Right renal pelvis (tissue), 4 donors: ENCODE measurements at places on chromosomes 4 and X.

- no peak for DNase-seq
These were observed 27.6 kb downstream of the NUDT6 start for GRCh38 chr4:122894827-122895226.

GRCh38 chr4:139966383-139966782 is 187.6 kb downstream of the MAML3 start:
- no peak for DNase-seq

DNA sequence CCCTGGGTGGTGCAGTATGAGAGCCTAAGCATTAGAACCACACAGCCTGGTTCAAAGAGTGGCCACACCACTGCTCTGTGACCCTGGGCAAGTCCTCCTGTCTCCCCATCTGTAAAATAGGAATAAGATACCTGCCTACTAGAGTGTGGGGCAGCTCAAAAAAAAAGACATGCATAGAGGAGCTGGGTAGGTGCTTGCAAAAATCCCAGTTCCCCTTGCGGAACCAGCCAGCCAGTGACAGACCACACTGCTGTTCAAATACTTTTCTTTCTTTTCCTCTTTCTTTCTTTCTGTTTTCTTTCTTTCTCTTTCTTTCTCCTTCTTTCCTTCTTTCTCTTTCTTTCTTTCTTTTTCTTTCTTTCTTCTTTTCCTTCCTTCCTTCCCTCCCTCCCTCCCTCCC is 63.0 kb upstream of the TRIM2 start:
- DNase-seq, result no peak

DNA sequence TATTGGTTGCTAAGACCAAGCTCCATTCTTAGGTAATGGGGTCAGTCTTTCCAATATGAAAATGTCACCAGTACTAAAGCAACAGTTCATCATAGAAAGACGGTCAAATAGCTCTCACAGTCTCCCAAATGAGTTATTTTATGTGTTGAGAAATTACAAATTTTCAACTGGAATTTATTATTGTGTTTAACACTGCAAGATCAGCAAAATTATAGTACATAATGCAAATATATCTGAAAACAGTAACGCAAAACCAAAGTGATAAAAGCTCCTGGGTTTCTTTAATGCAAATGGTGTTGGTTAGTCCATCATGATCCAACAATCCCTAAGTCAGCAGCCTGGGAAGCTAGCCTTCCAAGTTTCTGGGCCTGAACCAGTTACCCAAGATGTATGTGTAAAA is 61.5 kb upstream of the EGFL6 start:
- no peak for DNase-seq

DNA sequence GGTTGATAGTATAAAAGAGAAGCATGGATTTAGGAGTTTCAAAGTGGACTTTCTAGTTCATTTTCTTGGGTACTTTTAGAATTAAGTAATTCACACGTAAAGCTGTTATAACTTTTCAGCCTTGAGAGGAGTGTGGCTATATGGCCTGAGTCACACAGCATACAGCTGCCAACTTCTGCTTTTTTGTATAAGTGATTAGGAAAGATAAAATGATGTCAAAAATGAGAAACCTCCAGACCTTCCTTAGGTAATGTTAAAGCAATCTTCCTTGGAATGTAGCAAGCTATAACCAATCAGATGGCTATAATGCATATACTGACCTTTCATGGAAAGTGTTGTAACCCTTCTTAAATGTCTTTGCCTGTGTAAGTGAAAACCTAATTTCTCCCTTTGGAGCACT is 39.2 kb downstream of the RAB40AL start:
- DNase-seq, result no peak

DNA sequence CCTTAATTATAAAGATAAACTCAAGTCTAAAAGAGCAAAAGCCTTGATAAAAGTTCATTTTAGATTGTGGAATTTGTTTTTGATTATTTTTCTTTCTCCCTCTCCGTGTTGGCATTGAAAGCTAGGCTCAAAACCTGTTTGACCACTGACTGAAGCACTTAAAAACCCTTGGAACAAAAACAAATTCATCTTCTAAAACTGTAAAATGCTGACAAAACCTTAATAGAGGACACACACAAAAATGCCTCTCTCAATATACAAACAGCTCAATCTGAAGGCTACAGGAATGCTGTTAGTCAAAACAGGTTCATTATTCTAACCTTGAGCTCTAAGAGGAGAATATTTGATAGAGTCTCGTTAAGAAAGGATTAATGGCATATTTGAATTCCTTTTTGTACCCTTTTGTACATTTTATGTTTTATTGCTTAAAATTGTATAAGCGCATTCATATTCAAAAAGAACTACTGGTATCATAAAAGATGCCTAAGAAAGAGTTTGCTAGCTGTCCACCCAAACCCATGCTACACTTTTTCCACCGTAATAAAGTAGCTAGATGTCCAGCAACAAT is 74.3 kb upstream of the NAP1L5 start:
- DNase-seq, result no peak

DNA sequence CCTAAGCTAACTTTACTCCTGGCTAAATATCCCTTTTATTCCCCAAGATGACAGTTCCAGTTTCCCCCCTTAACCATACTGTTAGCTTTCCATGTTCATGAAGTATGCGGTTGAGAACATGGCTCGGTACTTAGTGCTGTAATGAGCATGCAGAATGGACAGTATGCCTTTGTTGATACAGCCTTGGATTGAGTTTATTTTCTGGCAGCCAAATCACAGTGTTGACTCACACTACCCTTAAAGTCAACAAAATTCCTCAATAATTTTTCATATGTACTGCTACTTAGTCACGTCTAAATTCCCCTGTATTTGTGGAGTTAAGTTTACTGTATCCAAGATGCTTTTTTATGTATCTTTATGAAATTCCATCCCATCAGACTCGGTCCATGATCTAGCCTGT is 1.4 kb upstream of the VEGFC start:
- no peak for DNase-seq

DNA sequence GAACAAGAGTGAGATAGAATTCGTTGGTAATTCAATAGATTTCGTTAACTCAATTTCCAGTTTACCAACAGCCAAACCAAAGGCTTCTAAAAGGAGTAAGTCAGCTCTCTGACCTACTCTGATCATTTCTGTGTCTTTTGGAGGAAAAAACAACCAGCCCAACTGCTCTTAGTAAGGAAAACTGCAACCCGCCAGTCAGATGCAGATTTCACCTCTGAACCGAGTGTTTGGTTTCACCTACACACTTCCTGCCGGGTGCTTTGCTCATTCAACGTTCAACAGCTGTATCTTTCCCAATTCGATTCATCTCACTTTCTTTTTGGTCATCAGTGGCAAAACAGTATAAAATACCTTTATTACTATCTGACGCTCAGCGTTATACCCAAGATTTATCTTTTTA is 24.5 kb downstream of the TMSB4X start:
- DNase-seq, result no peak

GRCh38 chr4:176189891-176190795 is 5.2 kb downstream of the SPATA4 start:
- DNase-seq, result no peak

- DNase-seq, result no peak
These were observed 62.3 kb downstream of the GPC3 start for GRCh38 chrX:133923113-133923512.

DNA sequence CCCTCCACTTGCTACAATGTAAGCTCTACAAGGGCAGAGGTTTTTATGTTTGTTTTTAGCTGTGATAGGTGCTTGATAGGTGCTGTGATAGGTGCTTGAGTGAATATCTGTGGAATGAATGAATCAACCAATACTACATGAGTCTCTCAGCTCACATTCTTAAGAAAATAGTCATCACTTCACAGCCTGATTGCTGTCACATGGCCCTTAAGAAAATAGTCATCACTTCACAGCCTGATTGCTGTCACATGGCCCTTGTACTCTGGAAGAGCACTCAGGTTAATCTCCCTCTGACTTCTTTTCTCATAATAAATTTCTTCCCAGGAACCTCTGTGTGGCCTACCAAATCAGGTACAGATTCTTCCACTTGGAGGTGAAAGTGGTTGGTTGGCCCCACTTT is 335.2 kb downstream of the TENM3 start:
- no peak for DNase-seq

- peak; percentile 66 for DNase-seq
These were observed 86.4 kb downstream of the CBR4 start for GRCh38 chr4:168923526-168924194.

DNA sequence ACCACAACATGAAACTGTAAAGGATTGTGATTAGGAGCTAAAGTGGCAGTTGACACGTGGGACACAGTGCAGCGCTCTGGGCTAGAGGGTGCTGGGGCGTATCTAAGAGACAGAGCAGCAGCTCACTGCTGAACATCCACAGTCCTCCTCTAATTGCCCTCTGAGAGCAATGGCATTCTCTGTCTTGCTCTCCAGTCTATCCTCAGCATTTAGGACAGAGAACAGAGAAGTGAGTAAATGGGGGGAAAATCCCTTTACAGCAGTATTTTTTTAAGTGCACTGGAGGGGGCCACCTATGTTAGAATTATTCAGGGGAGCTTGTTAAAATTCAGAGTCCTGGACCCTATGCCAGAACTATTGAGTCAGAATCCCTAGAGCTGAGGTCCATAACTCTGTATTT is 4.2 kb upstream of the TMEM154 start:
- DNase-seq, result no peak

GRCh38 chr4:183919141-183919540 is 14.0 kb downstream of the STOX2 start:
- no peak for DNase-seq

DNA sequence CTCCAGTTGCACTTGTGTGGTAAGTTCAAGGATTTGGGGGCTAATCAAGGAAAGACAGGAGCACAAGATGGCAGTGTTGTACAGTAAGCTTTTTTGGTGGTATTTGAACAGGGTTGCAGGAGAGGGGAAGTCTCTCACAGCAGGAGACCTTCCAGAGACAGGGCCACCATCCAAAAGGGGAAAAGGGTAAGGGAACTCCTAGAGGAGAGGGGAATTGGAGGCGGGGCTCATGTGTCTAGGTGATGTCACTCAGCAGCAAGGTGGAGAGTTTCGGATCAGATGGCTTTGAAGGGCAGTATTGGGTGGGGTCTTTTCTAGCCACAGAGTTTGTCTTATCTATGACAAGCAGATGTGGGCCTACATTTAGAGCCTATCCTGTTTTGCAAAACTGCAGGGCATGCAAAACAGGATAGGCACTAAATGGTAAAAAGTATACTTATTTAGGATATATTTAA is 13.4 kb upstream of the RNF175 start:
- DNase-seq, result no peak

GRCh38 chr4:65724973-65725372 is 54.7 kb upstream of the EPHA5 start:
- DNase-seq, result no peak

- DNase-seq, result no peak
These were observed 7.2 kb upstream of the MRFAP1 start for GRCh38 chr4:6633091-6633906.

DNA sequence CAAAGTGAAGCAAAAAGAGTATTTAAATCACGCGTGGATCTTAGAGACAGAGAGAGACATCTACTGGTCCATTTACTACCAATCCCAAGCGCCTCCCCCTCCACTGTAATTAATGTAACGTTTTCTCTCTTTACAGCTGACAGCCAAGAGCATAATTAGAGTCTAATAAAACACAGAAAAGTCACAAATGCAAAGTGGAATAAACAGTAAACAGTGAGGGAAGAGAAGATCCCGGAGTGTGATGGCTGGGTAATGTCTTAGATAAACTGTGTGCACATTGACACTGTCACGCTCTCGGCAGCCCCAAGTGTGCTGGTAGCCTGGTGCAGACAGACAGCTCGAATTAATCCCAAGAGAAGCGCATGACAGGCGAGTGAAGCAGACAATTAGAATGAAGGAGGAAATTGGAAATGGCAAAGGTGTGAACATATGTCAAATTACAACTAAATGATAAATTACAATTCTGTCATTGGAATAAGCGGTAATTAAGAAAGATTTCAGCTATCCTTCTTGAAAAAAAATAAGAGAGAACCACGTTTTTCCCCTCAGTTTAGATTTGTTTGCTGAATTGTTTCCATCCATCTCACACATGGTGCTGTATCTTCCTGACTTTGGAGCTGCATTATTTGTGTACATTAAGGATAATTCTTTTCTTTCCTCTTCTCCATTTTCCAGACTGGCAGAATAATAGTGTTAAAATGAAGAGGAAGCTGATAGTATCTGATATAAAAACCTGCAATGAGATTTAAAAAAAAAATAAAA is 100.1 kb downstream of the CXXC4 start:
- DNase-seq, result no peak

DNA sequence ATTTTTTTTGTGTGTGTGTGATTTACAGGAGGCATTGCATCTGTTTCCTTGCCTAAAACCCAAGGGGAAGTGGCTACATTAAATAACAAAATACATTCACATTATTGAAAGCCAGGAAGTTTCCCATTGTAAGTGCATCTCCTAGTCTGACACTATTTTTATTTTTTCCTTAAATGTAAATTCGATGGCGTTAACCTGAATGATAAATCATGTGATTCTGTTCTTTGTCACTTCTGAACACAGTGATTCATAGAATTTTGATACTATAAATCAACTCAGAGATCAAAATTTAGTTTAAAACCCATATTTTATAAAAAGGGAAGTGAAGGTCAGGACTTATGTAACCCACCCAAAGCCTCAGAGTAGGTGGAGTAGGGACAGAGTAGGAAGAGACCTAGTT is 258.1 kb downstream of the GABRG1 start:
- no peak for DNase-seq

- DNase-seq, result no peak
These were observed 1958.7 kb upstream of the IGFBP7 start for GRCh38 chr4:59068722-59069418.

GRCh38 chrX:1610166-1610565 is 4.7 kb upstream of the ASMT start:
- no peak for DNase-seq

DNA sequence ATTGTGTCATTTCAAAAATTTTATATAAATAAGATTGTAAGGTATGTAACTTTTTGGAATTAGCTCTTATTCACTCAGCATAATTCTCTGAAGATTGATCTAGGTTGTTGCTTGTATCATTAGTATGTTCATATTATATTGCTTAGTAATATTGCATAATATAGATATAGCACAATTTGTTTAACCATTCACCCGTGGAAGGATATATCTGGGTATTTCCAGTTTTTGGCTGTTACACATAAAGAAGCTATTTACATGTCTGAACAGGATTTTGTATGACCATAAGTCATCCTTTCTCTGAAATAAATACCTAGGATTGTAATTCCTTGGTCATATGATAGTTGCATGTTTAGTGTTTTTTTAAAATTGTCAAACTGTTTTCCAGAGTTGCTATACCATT is 82.5 kb downstream of the CPEB2 start:
- no peak for DNase-seq
